Heart left ventricle (tissue), 16 donors: ENCODE measurements at places on chromosomes 2 and 18.

DNA sequence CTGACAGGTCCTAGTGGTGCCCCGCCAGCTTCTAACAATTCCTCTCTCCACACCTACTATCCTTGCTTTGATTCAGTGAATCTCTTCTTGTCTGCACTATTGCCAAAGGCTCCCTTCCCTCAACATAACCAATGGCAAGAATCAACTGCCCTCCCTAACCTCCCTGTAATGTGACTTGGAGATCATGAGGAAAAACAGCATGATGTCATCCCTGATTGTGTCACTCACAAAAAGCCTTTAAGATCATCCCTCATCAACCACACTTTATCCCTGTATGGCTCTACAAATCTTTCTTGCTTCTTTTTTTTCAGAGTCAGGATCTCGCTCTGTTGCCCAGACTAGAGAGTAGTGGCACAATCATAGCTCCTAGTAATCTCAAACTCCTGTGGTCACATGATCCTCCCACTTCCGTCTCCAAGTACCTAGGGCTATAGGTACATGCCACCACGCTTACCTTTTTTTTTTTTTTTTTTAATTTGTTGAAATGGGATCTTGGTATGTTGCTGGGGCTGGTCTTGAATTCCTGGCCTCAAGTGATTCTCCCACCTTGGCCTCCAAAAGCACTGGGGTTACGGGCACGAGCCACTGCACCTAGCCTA is 19.7 kb downstream of the SAP130 start:
- DNase-seq = no peak

DNA sequence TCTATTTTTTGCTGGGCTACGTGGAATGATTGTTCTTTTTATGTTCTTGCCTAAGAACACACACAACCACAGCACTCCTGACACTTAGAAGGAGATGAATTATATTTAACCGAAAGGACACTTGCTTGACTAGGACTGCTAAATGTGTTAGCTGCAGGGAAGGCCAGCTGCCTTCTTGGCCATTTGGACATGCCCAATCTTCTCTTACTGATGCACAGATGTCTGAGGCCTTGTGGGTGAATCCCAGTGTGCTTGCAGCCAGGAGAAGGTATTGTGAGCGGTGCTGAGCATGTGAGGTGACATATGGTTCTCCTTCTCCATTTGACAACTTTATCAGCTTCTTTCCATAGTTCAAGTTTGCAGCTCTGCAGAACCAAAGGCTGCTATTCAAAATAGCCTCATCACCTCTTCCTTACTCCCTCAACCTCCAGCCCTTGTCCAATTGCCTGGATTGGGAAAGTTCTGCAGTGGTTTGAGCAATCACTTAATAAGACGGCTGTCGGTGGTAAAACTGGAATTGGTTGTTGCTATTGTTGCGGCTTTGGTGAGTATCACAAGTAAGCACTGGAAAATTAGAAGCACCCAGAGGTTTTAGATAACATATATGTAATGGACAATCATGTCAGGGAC is 1113.3 kb downstream of the TSN start:
- no peak for DNase-seq

DNA sequence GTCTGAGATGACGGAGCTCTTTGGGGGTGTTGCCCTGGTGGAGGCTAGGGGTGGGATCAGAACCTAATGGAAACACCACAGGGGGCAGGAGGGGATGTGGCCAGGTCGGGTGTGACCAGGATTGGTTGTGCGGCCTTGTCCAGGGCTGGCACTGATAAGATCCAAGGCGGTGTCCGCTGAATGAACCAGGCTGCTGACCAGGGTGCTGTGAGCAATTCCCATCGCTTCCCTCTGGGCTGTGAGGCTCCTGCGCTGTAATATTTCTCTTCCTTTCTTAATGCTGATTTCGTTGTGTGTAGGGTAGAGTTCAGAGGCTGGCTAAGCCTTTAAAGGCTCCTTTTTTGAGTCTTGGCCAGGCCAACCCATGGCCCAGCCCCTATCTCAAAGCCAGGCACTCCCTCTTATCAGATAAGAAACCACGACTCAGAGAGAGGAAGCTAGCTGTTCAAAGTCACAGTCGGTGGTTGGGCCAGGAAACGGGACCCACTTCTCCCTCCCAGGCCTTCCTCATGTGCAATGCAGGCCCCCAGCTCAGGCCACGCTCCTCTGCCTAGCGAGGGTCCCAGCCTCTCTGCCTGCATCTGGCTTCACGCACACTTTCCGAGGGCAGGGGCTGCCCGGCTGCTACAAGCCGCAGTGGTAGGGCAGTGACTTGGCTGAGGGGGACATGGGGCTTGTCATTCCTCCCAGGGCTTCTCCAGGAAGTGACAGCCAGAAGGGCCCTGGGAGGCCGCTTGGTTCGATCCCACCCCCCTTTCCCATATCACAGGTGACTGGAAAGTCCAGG is 26.0 kb upstream of the FOSL2 start:
- no peak for DNase-seq

DNA sequence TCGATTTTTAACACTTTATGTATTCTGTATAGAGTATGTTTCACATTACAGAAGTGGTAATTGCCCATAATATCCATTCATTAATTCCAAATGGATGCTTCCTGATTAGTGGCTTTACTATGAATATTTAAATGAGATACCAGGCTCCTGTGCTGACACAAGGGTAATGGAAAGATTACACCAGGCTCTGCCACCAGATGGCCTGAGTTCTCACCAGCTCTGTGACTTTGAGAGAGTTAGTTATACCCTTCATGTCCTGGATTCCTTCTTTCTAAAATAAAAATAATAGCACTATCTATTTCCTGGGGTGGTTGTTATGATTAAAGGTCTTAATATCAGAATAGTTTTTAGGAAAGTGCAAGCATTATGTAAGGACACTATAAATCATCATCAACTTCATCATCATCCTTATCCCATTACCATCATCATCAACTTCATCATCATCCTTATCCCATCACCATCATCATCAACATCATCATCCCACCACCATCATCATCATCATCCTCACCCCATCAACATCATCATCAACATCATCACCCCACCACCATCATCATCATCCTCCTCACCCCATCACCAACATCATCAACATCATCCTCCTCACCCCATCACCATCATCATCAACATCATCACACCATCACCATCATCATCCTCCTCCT is 151.8 kb downstream of the DNER start:
- no peak for DNase-seq
